ENCODE measurements at places on chromosomes 5 and 9.

DNA sequence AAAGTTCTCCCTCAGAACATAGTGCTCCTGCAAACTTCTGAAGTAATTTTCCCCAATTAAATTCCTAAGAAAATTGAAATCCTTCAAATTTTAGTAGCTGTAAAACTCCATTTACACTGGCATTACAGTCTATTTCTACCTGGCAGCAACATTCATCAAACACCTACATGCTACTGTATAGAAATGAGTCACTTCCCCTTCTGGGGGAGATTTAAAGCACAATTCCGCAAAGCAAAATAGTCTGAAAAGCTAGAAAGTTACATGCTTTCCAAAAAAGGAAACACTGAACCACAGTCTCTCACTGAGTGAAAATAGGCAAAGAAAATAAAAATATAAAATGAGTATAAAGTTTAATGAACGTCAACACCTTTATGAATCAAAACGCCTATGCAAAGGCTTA lies 43.3 kb downstream of the MCTP1 start:
- DNase-seq: no peak

- no peak for DNase-seq
These were observed 282.5 kb downstream of the ICE1 start for GRCh38 chr5:5705010-5705409.

DNA sequence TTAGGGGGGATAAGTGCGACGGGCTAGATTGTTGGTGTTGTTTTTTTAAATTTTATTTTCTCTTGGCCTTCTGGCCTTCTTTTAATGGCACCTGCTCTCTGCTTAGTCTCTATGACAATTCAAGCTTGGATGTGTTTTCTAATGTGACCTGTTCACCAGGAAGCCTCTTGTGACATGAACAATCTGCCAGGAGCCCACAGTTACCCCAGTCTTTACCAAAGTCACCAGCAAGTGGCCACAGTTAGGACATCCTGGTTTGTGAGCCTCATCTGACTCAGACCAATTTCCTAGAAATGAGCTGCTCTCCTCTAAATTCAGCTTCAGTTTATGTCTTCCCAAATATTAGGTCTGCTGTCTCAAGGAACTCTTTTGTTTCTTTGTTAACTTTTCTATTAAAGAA lies 135.8 kb downstream of the TLE4 start:
- DNase-seq: no peak

- no peak for DNase-seq
These were observed 115.1 kb upstream of the LPCAT1 start for GRCh38 chr5:1638658-1639400.

DNA sequence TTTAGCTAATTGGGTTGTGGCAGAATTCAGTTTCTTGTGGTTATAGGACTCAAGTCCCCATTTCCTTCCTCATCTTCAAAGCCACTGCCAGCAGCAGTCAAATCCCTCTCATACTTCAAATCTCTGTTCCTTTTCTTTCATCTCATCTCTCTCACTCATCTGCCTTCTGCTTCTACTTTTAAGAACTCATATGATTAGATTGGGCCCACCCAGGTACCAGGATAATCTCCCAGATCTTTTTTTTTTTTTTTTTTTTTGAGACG lies 8.0 kb upstream of the REEP5 start:
- no peak for DNase-seq

- DNase-seq: no peak
These were observed 21.8 kb downstream of the LURAP1L start for GRCh38 chr9:12796601-12797000.
